ENCODE measurements at places on chromosomes 2 and 18. TPM values are rescaled to one million over a fixed set of nuclear protein-coding genes. Genes with fewer than 3 reads are reported as not detected.

DNA sequence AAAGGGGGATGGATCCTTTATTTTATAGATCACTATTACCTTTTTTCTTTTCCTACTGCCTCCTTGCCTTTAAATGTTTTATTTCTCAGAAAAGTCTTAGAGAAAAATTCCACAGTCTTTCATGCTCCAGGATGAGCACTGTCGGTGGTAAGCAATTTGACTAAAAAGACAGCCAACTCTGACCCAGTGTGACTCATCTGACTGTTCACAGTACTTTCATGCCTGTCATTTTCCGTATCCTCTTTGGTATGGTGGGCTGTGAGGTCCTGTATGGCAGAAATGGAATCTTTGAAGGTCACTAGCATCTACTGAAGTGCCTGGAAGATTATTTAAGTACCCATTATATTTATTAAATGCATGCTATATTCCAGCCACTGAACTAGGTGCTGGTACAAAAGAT, 2.1 kb upstream of the RFTN2 start:
- no peaks in the 10 kb centered on the region for H3K27me3 ChIP-seq
- H3K27ac ChIP-seq, result no peak overlapping the region
- DNase-seq, result no peak
- no peak overlapping the region for H3K4me3 ChIP-seq

DNA sequence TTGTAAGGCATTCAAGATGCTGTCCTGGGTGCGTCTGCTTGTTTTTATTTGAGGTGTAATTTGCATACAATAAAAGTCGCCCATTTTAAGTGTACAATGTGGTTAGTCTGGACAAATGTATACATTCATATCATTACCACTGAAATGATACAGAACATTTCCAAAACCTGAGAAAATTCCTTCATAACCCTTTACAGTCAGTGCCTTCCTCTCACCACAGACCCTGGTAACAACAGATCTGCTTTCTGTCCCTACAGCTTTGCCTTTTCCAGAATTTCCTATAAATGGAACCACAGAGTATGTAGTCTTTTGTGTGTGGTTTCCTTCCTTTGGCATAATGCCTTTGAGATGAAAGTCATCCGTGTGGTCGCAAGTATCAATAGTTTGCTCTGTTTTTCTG, 45.8 kb upstream of the NFU1 start:
- H3K27ac ChIP-seq, result no peak overlapping the region
- H3K4me3 ChIP-seq, result no peak overlapping the region
- no peaks in the 10 kb centered on the region for H3K4me1 ChIP-seq

DNA sequence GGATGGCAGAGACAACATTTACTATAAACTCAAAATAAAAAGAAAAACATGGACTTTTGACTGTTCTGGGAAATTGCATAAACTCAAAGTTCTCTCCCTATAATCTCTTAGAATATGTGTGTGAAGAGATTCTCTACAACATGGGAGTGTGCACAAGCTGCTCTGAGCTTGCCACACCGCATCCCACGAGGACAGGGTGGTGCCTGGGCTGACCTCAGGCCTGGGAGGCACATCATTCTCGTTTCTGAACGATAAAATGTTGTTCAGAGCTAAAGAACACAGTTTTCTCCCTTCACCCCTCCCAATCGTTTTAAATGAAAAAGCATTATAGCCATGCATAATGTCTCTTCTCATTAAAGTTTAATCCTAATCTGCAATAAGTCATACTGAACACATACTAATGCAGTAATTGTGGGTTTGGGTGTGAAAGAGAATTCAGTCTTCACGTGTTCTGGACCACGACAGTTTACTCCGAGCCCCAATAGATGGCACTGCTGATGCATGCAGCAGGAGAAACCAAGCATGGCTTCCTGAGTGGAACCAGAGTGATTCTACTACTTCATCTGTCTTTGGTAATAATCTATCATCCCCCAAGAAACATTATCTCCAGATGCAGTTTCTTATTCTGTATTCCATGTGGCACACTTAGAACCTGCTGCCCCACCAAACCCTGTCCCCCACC, 46.9 kb upstream of the LAMA1 start:
- H3K4me3 ChIP-seq, result no peak overlapping the region
- H3K27ac ChIP-seq, result no peak overlapping the region
- H3K27me3 ChIP-seq, result no peaks in the 10 kb centered on the region
- no peaks in the 10 kb centered on the region for H3K4me1 ChIP-seq
- no peak for DNase-seq

DNA sequence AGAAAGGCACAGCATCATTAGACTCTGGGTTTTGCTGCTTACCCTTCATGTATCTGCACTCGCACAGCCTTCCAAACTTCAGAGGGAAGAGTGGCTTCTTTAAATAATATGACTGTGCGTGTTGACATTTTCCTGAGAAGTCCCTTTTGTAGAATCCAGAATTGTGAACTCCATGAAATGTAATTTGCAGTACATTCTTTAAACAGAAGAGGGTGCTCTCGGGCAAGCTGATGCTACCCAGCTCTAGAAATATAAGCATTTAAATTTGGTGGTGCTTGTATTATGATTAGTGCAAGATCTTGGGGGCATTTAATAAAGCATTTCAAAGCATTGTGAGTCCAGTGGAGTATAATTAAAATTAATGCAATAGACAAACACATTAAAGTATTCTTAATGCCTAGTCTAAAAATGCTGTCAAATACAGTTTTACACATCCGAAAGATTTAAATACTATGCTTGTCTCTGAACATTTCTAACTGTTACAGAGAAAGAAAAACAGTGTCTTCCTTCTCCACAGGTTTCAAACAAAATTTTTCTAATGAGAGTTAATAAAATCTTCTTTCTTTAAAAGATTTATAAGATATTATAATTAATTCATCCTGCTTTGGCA, 17.3 kb upstream of the GTF2A1L start:
- H3K36me3 ChIP-seq, result no peaks in the 10 kb centered on the region
- H3K27ac ChIP-seq, result no peak overlapping the region
- H3K4me3 ChIP-seq, result no peak overlapping the region
- peak; percentile 53 for DNase-seq
- no peaks in the 10 kb centered on the region for H3K4me1 ChIP-seq
- peaks cover 17% of the 10 kb centered on the region for H3K27me3 ChIP-seq

- no peaks in the 10 kb centered on the region for H3K27me3 ChIP-seq
- no peaks in the 10 kb centered on the region for H3K36me3 ChIP-seq
- no peaks in the 10 kb centered on the region for H3K4me1 ChIP-seq
- H3K4me3 ChIP-seq, result no peak overlapping the region
- DNase-seq, result no peak
Observed at GRCh38 chr2:58701688-58702301, 460.7 kb upstream of the FANCL start.

DNA sequence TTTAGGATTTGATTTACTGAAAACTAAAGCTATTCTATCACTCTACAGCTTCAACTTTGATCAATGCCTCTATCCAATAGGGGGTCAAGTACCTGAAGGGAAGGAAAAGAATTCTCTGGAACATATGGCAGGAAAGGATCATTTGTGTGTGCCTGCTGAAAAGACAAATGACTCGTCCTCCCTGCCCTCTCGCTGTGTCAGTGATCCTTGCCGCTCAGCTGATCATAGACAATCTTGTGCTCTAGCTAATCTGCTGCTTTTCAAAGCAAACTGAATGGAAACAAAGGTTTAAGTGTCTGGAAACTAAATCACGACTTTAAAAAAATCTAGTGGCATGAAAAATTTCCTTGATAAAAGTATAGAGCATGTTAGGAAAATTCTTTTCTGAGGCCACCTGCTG, 75.6 kb upstream of the CPO start:
- no peaks in the 10 kb centered on the region for H3K27me3 ChIP-seq
- no peak overlapping the region for H3K4me3 ChIP-seq
- H3K4me1 ChIP-seq, result no peaks in the 10 kb centered on the region
- H3K36me3 ChIP-seq, result no peaks in the 10 kb centered on the region

- peaks cover 7% of the 10 kb centered on the region for H3K27me3 ChIP-seq
- DNase-seq, result no peak
- H3K4me3 ChIP-seq, result no peak overlapping the region
- H3K27ac ChIP-seq, result no peak overlapping the region
Observed at GRCh38 chr2:119536707-119537106, 7.5 kb upstream of the CFAP221 start.

GRCh38 chr18:35089382-35089781, 48.2 kb downstream of the MAPRE2 start:
- DNase-seq, result no peak
- H3K4me3 ChIP-seq, result no peak overlapping the region
- H3K27ac ChIP-seq, result no peak overlapping the region
- H3K4me1 ChIP-seq, result no peaks in the 10 kb centered on the region

DNA sequence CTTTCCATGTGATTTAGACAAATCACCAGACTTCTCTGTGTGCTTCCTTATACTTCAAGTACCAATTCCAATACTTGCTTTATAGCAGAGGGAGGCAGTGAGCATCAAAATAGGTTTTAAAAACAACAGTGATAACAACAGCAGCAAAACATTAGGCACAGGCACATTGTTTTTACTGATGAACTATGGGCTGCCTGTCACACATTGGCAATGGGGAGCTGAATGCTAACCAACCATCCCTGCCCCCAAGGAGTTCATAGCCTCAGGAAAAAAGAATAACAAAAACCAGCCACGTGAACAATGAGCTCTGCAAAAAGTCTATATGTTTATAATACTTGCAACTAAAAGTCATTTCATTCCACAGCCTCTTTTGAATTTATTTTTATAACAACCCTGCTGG, 287.9 kb upstream of the TRIB2 start:
- no peaks in the 10 kb centered on the region for H3K36me3 ChIP-seq
- no peak for DNase-seq
- no peak overlapping the region for H3K4me3 ChIP-seq
- H3K4me1 ChIP-seq, result no peaks in the 10 kb centered on the region

GRCh38 chr18:37598966-37599896, 33.6 kb upstream of the CELF4 start:
- H3K27ac ChIP-seq, result no peak overlapping the region
- H3K27me3 ChIP-seq, result no peaks in the 10 kb centered on the region
- H3K36me3 ChIP-seq, result no peaks in the 10 kb centered on the region
- H3K4me1 ChIP-seq, result no peaks in the 10 kb centered on the region
- no peak overlapping the region for H3K4me3 ChIP-seq

DNA sequence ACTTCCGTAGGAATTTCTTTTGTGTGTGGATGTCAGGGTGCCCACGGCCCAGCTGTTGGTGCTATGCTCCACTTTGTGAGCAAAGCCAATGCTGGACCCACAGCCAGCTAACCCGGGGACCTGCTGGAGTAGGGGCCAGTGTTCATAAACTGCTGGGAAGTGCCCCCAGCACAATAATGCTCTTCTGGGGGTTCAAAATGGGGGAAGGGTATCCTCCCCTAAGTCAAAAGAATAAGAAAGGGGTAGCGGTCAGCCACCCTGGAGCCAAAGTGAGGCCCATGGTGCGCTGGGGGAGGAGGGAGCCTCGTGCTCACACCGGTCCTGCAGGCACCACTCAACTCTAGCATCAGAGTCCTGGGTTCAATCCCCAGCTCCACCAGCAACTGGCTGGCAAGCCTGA, 115.8 kb upstream of the NPAS2 start:
- H3K4me1 ChIP-seq, result no peaks in the 10 kb centered on the region
- no peaks in the 10 kb centered on the region for H3K36me3 ChIP-seq
- no peak overlapping the region for H3K4me3 ChIP-seq
- DNase-seq, result no peak
- no peaks in the 10 kb centered on the region for H3K27me3 ChIP-seq
- no peak overlapping the region for H3K27ac ChIP-seq

GRCh38 chr18:58699551-58699950, 28.3 kb downstream of the MALT1 start:
- no peaks in the 10 kb centered on the region for H3K4me1 ChIP-seq
- H3K27me3 ChIP-seq, result no peaks in the 10 kb centered on the region
- no peak for DNase-seq
- H3K36me3 ChIP-seq, result peaks cover 2% of the 10 kb centered on the region

DNA sequence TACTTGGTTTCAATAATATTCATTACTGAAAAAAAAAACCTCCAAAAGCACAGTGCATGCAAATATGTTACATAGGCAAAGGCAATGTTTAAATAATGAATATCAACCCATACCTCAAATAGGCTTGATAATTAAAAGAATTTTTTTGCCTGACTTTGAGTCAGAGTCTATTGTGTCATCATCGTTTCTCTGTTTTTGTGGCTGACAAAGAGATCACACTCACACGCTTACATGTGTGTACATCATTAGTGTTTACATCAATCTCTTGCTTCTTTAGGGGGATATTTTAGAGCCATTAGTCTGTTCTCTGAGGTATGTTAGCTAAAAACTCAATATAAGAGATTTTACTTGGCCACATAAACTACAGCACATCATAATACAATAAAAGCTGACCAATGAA, 150.3 kb upstream of the MMADHC start:
- H3K36me3 ChIP-seq, result no peaks in the 10 kb centered on the region
- H3K27me3 ChIP-seq, result no peaks in the 10 kb centered on the region
- no peak overlapping the region for H3K4me3 ChIP-seq
- no peak for DNase-seq
- no peaks in the 10 kb centered on the region for H3K4me1 ChIP-seq

GRCh38 chr2:11746376-11746806, at the start of gene LPIN1:
TSS of gene LPIN1 (plus strand) at chr2:11746632. CDS start at chr2:11765542, 18,910 bp downstream.
- H3K4me3 ChIP-seq, result peak within 1 kb of the TSS; percentile 83
- peaks cover 75% of the 10 kb centered on the region for H3K4me1 ChIP-seq
- no peaks in the 10 kb centered on the region for H3K27me3 ChIP-seq
- DNase-seq, result no peak
- H3K36me3 ChIP-seq, result no peaks in the 10 kb centered on the region

GRCh38 chr2:118865106-118865505, 17.7 kb upstream of the EN1 start:
- H3K36me3 ChIP-seq, result no peaks in the 10 kb centered on the region
- H3K4me3 ChIP-seq, result no peak overlapping the region
- H3K27ac ChIP-seq, result no peak overlapping the region
- DNase-seq, result no peak

- no peak overlapping the region for H3K27ac ChIP-seq
- no peak for DNase-seq
- H3K4me1 ChIP-seq, result no peaks in the 10 kb centered on the region
- peaks cover 5% of the 10 kb centered on the region for H3K27me3 ChIP-seq
- H3K36me3 ChIP-seq, result no peaks in the 10 kb centered on the region
Observed at GRCh38 chr18:12098374-12098773, 4.7 kb downstream of the ANKRD62 start.

GRCh38 chr2:172722481-172722880, 13.2 kb upstream of the RAPGEF4 start:
- no peak for DNase-seq
- 0 out of 2 replicates have a peak, but pooled peaks cover 4% of the 10 kb centered on the region for H3K27me3 ChIP-seq
- no peaks in the 10 kb centered on the region for H3K36me3 ChIP-seq
- H3K27ac ChIP-seq, result no peak overlapping the region

DNA sequence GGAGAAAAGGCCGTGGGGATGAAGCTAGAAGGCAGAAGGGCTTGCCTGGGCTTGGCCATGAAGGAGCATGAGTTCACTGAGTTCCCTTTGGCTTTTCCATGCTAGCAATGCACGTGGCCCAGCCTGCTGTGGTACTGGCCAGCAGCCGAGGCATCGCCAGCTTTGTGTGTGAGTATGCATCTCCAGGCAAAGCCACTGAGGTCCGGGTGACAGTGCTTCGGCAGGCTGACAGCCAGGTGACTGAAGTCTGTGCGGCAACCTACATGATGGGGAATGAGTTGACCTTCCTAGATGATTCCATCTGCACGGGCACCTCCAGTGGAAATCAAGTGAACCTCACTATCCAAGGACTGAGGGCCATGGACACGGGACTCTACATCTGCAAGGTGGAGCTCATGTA, 2.9 kb downstream of the CTLA4 start:
- peaks cover 14% of the 10 kb centered on the region for H3K27me3 ChIP-seq
- no peaks in the 10 kb centered on the region for H3K36me3 ChIP-seq
- H3K27ac ChIP-seq, result no peak overlapping the region
- H3K4me3 ChIP-seq, result no peak overlapping the region

Gene TMEM247
- not detected for total RNA-seq

Gene UCN
- total RNA-seq, result 4.4 TPM

Gene ALPI
- total RNA-seq, result not detected

Gene AP1S3
- 66.3 TPM for total RNA-seq

Gene UGT1A6
- total RNA-seq, result not detected

Gene EML6
- total RNA-seq, result 6.3 TPM

Gene SMYD1
- total RNA-seq, result not detected

Gene POU3F3
- 0.36 TPM for total RNA-seq

Data from Panc1 (cell line).